ENCODE measurements at places on chromosomes 2 and 18. TPM values are rescaled to one million over a fixed set of nuclear protein-coding genes. Genes with fewer than 3 reads are reported as not detected.

DNA sequence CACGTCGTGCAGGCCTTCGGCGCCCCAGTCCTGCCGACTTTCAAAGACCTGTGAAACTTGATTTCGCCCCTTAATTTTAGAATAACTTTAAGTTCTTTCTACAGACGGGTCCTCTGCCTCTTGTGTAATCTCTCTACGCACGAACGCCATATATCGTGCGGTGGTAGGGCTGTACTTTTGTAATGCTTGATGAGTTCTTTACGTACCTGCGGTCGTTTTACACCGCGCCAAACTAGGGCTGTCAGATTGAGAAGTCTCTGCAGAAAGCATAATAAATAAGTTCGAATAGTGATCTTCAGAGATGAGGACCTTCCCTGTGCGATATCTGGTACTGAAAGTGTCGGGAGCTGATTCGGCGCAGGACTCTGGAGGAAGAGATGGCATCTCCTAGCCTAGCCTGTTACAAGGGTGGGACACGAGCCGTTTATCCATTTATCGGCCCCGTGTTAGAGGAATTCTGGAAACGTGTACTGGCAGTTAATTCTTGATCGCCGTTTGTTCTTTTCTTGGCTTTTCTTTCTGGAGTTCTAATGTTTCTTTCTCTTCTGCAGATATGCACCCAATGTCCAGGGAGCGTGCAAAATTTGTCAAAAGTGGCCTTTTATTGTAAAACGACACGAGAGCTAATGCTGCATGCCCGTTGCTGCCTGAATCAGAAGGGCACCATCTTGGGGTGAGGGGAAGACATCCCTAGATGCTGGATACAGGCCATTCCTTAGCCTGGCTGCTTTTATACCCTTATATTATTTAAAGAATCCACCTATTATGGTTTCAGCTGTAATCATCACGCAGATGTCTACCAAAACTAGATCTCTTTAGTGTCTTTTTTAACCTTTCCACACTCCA is 781 bp upstream of the SLC5A6 start:
- DNase-seq, result no peak

OSR1 gene
- total RNA-seq, result 0.69 TPM

SCN2A gene
- total RNA-seq, result 1.3 TPM

CAPN14 gene
- total RNA-seq, result 0.14 TPM

POTEE gene
- 0.27 TPM for total RNA-seq
